T-helper 1 cell (primary cell): ENCODE measurements at places on chromosomes 13 and 19.

GRCh38 chr19:56642711-56643459 lies at the start of gene SMIM17:
SMIM17 (plus strand) TSS chr19:56643159; CDS start chr19:56645668, 2,509 bp downstream.
- DNase-seq: no peak

GRCh38 chr13:99218969-99219368 lies 18.3 kb downstream of the UBAC2 start:
- peak; percentile 74 for DNase-seq

- DNase-seq: no peak
Measured at GRCh38 chr13:91470681-91471080, 72.3 kb downstream of the GPC5 start.

DNA sequence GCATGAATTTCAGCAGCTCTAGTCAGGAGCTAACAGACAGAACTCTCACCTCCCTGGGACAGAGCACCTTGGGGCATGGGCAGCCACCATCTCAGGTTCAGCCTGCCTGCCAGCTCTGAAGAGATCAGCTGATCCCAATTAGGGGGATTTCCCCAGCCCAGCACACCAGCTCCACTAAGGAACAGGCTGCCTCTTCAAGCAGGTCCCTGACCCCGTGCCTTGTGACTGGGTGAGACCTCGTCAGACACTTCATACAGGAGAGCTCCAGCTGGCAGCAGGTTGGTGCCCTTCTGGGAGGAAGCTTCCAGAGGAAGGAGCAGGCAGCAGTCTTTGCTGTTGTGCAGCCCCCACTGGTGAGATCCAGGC lies 84.5 kb upstream of the UFM1 start:
- no peak for DNase-seq

DNA sequence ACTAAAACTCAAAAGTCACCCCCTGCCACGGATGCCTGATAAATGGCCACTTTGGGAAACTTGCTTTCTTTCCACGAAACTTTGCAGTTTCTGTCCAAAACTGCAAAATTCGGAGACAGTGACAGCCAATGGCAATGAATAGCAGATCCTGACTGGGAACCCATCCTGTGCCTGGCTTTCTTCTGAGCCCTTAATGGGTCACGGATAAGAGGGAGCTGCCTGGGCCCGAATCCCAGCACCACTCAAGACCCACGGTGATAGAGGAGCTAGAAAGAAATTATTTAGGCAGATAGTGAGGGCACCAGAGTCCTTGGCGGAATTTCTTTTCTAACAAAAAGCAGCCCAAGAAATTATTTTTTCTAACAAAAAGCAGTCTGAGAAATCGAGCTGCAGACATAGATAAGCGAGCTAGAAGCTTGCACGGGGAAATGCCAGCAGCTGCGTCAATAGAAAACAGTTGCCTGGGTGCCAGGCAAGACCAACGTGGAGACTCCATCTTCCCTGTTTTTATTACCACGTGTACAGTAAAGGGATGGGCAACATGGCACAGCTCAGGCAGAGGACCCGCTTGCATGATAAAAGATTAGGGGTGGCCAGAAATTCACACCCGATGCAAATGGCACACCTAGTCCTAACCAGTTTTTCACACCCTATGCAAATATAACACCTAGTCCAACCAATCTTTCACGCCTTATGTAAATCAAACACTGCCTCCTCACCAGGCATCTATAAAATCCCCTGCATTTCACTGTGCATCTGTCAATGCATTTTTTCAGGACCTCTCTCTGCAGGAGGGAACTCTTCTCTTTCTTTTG lies 7.1 kb upstream of the HSH2D start:
- no peak for DNase-seq

GRCh38 chr13:58960888-58961287 lies 1202.8 kb downstream of the DIAPH3 start:
- no peak for DNase-seq

GRCh38 chr13:33445476-33445875 lies 159.9 kb upstream of the STARD13 start:
- no peak for DNase-seq

GRCh38 chr19:47768604-47769003 lies 9.9 kb upstream of the SELENOW start:
- no peak for DNase-seq

DNA sequence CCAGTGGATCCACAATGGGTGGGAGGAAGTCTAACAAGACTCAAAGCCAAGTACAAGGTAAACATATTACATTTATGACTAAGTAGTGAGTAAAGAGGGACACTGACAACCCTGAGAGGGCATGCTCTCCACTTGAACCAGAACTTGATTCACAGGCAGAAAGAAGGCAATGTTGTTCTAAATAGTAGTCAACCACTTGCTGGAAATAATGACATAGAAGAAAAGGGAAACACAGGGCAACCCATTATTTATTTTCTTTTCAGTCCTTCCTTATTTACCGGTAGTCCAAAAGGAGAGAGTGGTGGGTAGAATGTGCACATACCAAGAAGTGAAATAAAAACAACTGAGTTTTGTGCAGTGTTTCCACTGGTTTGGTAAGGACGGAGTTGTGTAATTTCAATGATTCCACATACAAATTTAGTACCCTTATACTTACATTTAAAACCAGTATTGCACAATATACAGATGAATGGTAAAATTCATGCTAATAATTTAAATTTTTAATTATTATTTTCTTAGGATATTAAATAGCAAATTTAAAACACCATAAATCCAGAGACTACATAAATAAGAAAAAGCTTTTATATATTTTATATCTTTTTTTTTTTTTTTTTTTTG lies 65.9 kb downstream of the ENOX1 start:
- no peak for DNase-seq

DNA sequence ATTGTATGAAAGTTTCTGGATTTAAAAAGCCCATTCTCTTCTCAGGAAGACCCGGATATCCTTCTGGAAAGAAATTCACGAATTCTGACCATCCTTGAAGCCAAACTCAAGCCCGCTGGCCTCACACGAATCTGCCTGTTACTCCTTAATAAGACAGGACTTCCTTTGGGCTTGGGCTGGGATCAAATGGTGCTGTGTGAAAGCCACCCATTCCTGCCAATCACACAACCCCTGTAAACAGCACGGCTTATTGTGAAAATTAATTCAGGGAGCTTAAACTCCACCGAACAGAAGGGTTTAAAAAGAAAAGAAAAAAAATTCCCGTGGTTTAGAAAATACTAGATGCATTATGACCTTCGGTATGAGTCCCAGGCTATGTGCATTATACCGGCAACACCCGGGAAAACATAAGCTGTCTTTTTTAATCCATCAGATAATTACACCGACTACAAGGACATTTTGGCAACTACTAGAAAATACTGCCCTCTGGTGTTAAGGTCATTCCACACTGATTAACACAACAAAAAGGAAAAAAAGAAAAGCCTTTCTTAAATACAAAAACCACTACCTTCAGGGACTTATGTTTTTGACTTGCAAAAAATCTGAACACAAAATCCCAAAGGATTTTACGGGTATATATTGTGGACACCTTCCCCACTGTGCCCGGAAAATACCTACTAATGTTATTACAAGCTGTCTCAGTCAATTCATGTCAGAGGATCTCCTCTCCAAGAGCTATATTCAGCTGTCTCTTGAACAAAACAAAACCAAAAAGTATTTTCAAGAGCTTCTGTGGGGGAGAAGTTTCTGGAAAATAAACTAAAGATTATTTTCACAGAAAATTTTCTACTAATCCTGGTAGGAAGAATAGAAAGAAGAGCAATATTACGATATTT lies 76.0 kb upstream of the LSM14A start:
- DNase-seq: no peak

DNA sequence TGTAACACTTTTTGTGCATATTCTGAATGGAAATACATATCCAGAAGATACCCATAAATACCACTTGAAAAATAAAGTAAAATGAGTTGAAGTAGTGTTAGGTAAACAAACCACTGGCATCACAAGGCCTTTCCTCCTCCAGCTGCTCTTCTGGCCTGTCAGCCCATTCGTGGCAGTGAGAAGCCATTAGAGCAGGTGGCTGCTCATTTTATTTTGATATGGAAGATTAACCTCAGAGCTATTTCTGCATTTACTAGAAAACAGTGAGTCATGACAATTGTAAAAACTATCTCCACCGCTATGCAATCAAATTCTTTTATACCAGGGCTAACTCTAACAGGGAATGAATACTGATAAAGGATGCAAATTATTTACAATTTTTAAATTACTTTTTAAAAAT lies 2898.1 kb downstream of the PCDH9 start:
- DNase-seq: no peak

GRCh38 chr19:54928299-54928698 lies 19.0 kb downstream of the NLRP7 start:
- DNase-seq: no peak
